ENCODE measurements at places on chromosomes 12 and 14. TPM values are rescaled to one million over a fixed set of nuclear protein-coding genes. Genes with fewer than 3 reads are reported as not detected.

C12orf42 gene
- not detected for total RNA-seq

FIGNL2 gene
- 0.39 TPM for total RNA-seq

C1S gene
- total RNA-seq: 48.2 TPM

CD69 gene
- total RNA-seq: 0.45 TPM

AQP2 gene
- not detected for total RNA-seq

A2M gene
- total RNA-seq: 534 TPM

TEX52 gene
- not detected for total RNA-seq

DAD1 gene
- total RNA-seq: 172 TPM

CNTN1 gene
- 0.08 TPM for total RNA-seq

NYNRIN gene
- total RNA-seq: 6.0 TPM

DNA sequence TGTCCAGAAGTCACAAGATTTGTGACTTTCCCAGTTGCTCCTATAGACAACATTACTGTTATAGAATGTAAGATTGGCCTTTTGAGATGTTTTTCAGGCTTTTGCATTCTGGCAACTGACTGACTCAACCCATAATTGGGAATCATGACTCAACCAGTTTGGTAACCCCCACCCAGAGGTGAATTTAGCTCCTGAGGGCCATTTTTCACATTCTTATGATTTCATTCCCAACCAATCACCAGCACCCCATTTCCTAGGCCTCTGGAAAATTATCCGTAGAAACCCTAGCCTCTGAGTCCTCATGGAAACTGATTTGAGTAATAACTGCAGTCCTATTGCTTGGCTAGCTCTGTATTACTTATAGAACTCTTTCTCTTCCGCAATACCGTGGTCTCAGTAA is 626.0 kb upstream of the SEL1L start:
- DNase-seq: no peak
- no peak overlapping the region for H3K4me3 ChIP-seq
- no peak overlapping the region for H3K27ac ChIP-seq
- no peaks in the 10 kb centered on the region for H3K36me3 ChIP-seq
- no peaks in the 10 kb centered on the region for H3K4me1 ChIP-seq

DNA sequence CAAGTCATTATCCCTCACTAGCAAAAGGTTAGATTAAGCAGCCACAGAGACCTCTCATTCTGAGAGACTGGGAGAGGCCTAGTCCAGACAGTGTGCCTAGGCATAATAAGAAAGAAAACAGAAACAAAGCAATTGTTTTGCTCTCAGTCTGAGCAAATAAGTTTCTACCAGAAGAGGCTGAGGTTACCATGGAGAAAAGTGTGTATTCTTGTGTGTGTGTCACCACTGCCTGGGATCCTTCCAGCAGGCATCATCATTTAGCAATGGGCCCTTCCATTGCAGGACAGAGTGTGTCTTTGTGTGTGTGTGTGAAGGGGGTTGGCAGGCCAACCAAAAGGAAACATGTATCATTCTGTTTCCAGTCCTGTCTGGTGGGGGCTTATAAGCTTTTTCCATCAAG is 3.7 kb downstream of the EFS start:
- no peaks in the 10 kb centered on the region for H3K4me1 ChIP-seq
- peaks cover 6% of the 10 kb centered on the region for H3K27me3 ChIP-seq
- H3K27ac ChIP-seq: no peak overlapping the region
- DNase-seq: no peak

- no peak overlapping the region for H3K4me3 ChIP-seq
- H3K27ac ChIP-seq: no peak overlapping the region
- no peaks in the 10 kb centered on the region for H3K4me1 ChIP-seq
- no peaks in the 10 kb centered on the region for H3K27me3 ChIP-seq
- no peaks in the 10 kb centered on the region for H3K36me3 ChIP-seq
- DNase-seq: no peak
Measured at GRCh38 chr14:96852823-96853422, 55.7 kb downstream of the VRK1 start.

- H3K27ac ChIP-seq: peak overlapping the region; percentile 98
- peaks cover 86% of the 10 kb centered on the region for H3K4me1 ChIP-seq
- no peaks in the 10 kb centered on the region for H3K27me3 ChIP-seq
- DNase-seq: peak; percentile 61
- H3K36me3 ChIP-seq: no peaks in the 10 kb centered on the region
- H3K4me3 ChIP-seq: peak overlapping the region; percentile 87
Measured at GRCh38 chr14:73758392-73759182, 44.4 kb upstream of the PNMA1 start.

GRCh38 chr12:62435303-62436163 is 31.1 kb upstream of the MON2 start:
- H3K27me3 ChIP-seq: peaks cover 40% of the 10 kb centered on the region
- H3K27ac ChIP-seq: no peak overlapping the region
- H3K4me3 ChIP-seq: peak overlapping the region; percentile 54
- no peaks in the 10 kb centered on the region for H3K36me3 ChIP-seq
- H3K4me1 ChIP-seq: peaks cover 11% of the 10 kb centered on the region

GRCh38 chr12:47841910-47842309 is 22.2 kb upstream of the HDAC7 start:
- H3K27me3 ChIP-seq: no peaks in the 10 kb centered on the region
- peaks cover 19% of the 10 kb centered on the region for H3K4me1 ChIP-seq
- no peaks in the 10 kb centered on the region for H3K36me3 ChIP-seq

GRCh38 chr12:2944401-2945047 is 14.7 kb upstream of the TEAD4 start:
- H3K4me1 ChIP-seq: no peaks in the 10 kb centered on the region
- H3K27me3 ChIP-seq: no peaks in the 10 kb centered on the region
- peaks cover 13% of the 10 kb centered on the region for H3K36me3 ChIP-seq
- DNase-seq: peak; percentile 27
- H3K4me3 ChIP-seq: no peak overlapping the region

DNA sequence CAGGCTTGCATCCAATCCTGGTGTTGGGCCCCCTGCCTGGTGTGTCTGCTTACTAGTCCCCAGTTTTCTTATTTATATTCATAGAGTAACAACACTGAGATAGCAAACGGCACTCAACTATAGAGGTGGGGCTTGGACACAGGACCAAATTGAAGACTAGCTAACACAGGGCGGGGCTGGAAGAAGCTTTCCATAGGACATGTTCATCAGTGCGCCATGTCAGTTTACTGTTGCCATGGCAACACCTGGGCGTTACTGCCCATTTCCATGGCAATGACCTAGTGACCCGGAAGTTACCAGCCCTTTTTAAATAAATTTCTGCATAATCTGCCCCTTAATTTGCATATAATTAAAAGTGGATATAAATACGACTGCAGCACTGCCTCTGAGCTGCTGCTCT is 275.5 kb upstream of the TMEM132C start:
- DNase-seq: no peak
- H3K27ac ChIP-seq: no peak overlapping the region
- no peaks in the 10 kb centered on the region for H3K27me3 ChIP-seq
- no peaks in the 10 kb centered on the region for H3K4me1 ChIP-seq
- no peak overlapping the region for H3K4me3 ChIP-seq
- no peaks in the 10 kb centered on the region for H3K36me3 ChIP-seq

DNA sequence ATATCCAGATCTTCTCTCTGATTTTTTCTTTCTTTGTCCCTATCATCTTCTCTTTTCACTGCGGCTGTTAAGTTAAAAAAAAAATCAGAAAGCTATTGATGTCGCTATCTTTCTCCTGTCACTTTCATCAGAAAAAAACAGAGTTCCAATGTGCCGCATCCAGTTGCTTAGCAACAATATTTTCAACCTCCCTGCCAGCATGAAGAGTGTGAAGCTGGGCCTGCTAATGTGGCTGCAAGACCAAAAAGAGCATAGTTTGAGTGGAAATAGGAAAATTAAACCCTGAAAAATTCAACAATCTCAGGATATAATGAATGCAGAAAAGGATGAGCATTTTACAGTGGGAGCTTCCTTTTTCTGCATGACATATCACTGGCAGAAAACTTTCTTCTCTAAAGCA is 1025.4 kb upstream of the LRFN5 start:
- no peak overlapping the region for H3K27ac ChIP-seq
- no peaks in the 10 kb centered on the region for H3K27me3 ChIP-seq
- DNase-seq: no peak
- H3K36me3 ChIP-seq: no peaks in the 10 kb centered on the region
- H3K4me1 ChIP-seq: no peaks in the 10 kb centered on the region

DNA sequence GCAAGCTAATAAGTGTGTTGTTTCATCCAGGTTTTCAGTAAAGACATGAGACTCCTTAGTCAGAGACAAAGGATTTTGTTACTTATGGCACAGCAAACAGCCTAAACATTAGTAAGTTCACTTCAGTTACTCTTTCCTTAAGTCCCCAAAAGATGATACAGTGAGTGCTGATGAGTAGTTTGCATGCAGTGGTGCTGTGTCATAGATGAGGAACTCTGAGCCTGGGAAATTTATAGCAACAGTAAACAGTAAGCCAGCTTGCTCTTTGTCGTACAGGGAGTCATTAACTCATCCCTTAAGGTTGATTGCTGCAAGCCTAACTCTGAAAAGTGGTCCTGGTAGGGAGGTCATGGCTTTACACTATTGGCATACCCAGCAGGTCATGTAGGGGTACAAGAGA is 208.6 kb upstream of the OR4E1 start:
- no peak overlapping the region for H3K27ac ChIP-seq
- no peaks in the 10 kb centered on the region for H3K4me1 ChIP-seq
- H3K4me3 ChIP-seq: no peak overlapping the region
- H3K27me3 ChIP-seq: no peaks in the 10 kb centered on the region

- no peak overlapping the region for H3K4me3 ChIP-seq
- DNase-seq: no peak
- H3K36me3 ChIP-seq: no peaks in the 10 kb centered on the region
- no peak overlapping the region for H3K27ac ChIP-seq
- peaks cover 19% of the 10 kb centered on the region for H3K4me1 ChIP-seq
Measured at GRCh38 chr12:8088574-8088973, 6.5 kb downstream of the NECAP1 start.

DNA sequence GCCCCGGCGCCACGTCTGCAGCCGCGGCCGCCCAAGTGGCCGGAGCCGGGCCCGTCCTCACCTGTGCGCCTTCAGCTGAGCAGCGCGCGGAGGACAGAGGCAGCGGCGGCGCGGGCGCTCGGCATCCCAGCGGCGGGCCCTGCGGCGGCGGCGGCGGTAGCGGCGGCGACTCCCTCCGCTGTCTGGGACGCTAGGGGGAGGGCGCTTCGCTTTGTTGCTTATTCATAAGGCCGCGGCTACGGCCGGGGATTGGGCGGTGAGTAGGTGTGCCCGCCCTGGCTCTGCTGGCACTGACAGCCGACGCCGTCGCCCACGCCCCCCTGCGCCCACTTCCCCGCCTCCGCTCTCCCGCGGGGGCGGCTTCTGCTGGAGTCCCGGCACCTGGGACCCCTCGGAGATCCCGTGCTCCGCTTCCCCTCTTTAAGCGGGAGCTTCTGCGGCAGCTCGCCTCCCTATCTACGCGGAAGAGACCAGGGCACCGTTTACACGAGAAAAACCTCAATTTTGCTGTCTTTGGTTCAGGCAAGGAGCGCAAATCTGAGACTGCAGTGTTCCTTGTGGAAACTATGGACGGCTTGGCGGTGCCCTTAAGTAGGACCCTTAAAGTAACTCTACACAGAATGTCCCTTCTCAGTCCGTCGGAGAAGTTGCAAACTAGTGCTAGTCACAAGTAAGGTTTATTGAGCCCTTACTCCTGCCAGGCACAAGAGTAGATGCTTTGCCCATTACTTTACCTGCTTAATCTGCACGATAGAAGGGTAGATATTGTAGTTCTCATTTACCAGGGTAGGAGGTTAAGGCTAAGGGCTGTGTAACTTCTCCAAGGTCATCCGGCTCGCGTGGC is at the start of gene ARMH4:
TSS of gene ARMH4 (minus strand) at position 200 of the 844 bp plus-strand sequence. CDS start 12,855 bp downstream, outside the sequence.
- H3K27ac ChIP-seq: peak within 1 kb of the TSS; percentile 45
- peak within 1 kb of the TSS; percentile 86 for H3K4me3 ChIP-seq

GRCh38 chr14:53156238-53156637 is 3.1 kb upstream of the DDHD1 start:
- H3K4me3 ChIP-seq: no peak overlapping the region
- no peaks in the 10 kb centered on the region for H3K36me3 ChIP-seq
- peaks cover 10% of the 10 kb centered on the region for H3K4me1 ChIP-seq
- H3K27ac ChIP-seq: no peak overlapping the region

- H3K4me3 ChIP-seq: no peak overlapping the region
- no peaks in the 10 kb centered on the region for H3K4me1 ChIP-seq
- H3K27ac ChIP-seq: no peak overlapping the region
- no peak for DNase-seq
- no peaks in the 10 kb centered on the region for H3K27me3 ChIP-seq
- H3K36me3 ChIP-seq: no peaks in the 10 kb centered on the region
Measured at GRCh38 chr12:93144109-93144508, 215.0 kb upstream of the EEA1 start.

GRCh38 chr12:49615725-49616124 is 7.6 kb upstream of the PRPF40B start:
- DNase-seq: no peak
- no peak overlapping the region for H3K27ac ChIP-seq
- no peaks in the 10 kb centered on the region for H3K4me1 ChIP-seq
- no peak overlapping the region for H3K4me3 ChIP-seq
- no peaks in the 10 kb centered on the region for H3K27me3 ChIP-seq

DNA sequence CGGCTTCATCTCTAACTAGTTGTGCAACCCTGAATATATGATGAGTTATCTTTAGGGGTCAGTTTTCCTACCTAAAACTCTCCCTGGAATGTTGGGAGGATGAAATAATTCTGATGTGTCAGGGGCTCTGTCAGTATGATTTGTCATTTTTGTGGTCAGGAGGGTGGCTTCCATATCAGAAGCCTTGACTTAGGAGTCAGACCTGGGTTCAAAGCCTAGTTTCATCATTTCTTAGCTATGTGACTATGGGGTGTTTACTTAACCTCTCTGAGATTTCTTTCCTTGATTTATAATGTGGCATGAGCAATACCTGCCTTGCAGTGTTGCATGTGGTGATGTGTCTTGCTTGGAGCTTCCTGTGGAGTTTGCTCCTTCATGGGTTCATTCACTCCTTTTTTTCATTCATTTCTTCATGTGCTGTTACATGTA is 146.8 kb downstream of the CHST11 start:
- H3K36me3 ChIP-seq: no peaks in the 10 kb centered on the region
- H3K27ac ChIP-seq: peak overlapping the region; percentile 56
- H3K4me1 ChIP-seq: peaks cover 33% of the 10 kb centered on the region
- DNase-seq: no peak
- H3K27me3 ChIP-seq: no peaks in the 10 kb centered on the region
- no peak overlapping the region for H3K4me3 ChIP-seq

- H3K4me3 ChIP-seq: peak overlapping the region; percentile 99
- H3K4me1 ChIP-seq: peaks cover 9% of the 10 kb centered on the region
- peak; percentile 49 for DNase-seq
Measured at GRCh38 chr12:6752167-6752920, 597 bp downstream of the MLF2 start.

GRCh38 chr14:22386924-22387775 is 201.9 kb downstream of the DAD1 start:
- peak; percentile 80 for DNase-seq
- H3K27ac ChIP-seq: no peak overlapping the region
- no peak overlapping the region for H3K4me3 ChIP-seq
- H3K27me3 ChIP-seq: peaks cover 24% of the 10 kb centered on the region
- H3K4me1 ChIP-seq: no peaks in the 10 kb centered on the region
- no peaks in the 10 kb centered on the region for H3K36me3 ChIP-seq

- H3K4me1 ChIP-seq: peaks cover 18% of the 10 kb centered on the region
- peak; percentile 50 for DNase-seq
- H3K27me3 ChIP-seq: no peaks in the 10 kb centered on the region
- no peak overlapping the region for H3K4me3 ChIP-seq
- H3K27ac ChIP-seq: peak overlapping the region; percentile 48
- H3K36me3 ChIP-seq: no peaks in the 10 kb centered on the region
Measured at GRCh38 chr14:76904100-76904739, 78.0 kb downstream of the LRRC74A start.

GRCh38 chr12:184811-185575 is 29.0 kb downstream of the SLC6A12 start:
- no peak overlapping the region for H3K4me3 ChIP-seq
- H3K27ac ChIP-seq: no peak overlapping the region
- no peaks in the 10 kb centered on the region for H3K36me3 ChIP-seq
- peaks cover 3% of the 10 kb centered on the region for H3K4me1 ChIP-seq
- DNase-seq: no peak
